ENCODE measurements at places on chromosomes 5 and 9.

- no peak for DNase-seq
Observed at GRCh38 chr9:132357764-132358163, 3.0 kb upstream of the SETX start.

DNA sequence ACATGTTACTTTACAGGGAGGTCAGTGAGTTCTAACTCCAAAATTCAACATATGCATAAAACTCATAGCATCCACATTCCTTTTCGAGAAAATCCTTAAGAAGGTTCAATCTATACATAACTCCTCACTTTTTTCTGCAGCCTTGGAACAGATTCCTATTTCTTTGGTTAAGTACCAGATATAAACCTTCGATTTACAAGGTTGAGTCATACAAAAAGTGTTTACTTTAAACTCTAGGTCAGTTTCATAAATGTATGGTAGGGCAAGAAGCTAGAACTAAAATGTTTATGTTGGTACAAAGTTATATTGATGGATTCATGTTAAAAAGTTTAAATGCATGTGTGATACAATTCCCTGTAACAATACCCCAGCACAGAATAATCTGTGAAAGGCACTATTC lies 19.4 kb downstream of the CDKN2AIPNL start:
- DNase-seq = no peak

DNA sequence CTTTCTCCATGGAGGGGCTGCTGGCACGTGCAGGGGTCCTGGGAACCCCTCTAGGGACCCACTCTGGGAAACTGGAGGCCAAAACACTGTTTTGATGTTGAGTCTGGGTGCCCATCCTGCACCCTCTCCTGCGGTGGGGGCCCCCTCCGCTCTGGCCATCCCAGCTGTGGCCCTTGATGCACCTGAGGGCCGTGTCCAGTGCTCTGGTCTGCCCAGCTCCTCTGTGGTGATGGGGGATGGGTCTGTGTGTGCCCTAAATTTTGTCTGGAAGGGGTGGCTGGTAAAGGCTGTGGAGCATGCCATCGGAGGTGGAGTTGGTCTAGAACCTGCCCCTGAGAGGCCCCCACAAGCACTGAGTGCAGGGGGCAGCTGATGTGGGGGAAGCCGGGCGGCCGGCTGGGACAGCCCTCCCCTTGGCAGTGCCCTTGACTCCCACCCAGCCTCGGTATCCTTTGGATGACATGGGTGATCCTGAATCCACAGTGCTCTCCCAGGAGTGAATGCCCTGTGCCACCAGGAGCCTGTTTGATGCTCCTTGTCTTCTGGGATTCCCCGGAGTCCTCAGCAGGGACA lies 26.3 kb downstream of the AHRR start:
- no peak for DNase-seq

DNA sequence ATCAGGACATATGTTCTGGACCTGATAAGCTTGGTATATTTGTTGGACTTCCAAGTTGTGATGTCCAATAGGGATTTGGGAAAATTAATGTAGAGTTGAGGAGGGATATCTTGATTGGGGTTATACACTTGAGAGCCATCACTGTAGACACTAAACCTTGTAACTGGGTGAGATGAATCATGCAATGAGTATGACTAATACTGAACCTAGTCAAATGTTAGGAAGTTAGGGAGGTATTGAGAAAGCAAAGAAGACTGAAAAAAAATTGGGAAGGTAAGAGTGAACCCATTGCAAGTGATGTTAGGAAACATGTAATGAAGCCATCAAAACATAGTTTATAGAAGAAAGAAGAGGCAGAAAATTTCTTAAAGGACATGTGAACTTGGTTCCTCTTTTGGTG lies 668.4 kb upstream of the CDH9 start:
- no peak for DNase-seq
